ENCODE measurements at places on chromosomes 13 and 19.

DNA sequence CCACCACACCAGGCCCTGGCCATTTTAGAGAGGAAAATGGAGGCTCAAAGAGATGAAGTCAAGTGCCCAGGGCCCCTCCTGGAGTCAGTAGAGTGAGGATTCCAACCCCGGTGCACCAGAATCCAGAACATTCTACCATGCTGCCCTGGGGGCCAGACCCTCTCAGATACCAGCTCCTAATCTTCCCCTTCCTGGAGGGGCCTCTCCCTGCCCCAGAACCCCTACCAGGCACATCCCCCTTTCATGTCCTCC, 11.1 kb downstream of the CAPN12 start:
- DNase-seq, result no peak

DNA sequence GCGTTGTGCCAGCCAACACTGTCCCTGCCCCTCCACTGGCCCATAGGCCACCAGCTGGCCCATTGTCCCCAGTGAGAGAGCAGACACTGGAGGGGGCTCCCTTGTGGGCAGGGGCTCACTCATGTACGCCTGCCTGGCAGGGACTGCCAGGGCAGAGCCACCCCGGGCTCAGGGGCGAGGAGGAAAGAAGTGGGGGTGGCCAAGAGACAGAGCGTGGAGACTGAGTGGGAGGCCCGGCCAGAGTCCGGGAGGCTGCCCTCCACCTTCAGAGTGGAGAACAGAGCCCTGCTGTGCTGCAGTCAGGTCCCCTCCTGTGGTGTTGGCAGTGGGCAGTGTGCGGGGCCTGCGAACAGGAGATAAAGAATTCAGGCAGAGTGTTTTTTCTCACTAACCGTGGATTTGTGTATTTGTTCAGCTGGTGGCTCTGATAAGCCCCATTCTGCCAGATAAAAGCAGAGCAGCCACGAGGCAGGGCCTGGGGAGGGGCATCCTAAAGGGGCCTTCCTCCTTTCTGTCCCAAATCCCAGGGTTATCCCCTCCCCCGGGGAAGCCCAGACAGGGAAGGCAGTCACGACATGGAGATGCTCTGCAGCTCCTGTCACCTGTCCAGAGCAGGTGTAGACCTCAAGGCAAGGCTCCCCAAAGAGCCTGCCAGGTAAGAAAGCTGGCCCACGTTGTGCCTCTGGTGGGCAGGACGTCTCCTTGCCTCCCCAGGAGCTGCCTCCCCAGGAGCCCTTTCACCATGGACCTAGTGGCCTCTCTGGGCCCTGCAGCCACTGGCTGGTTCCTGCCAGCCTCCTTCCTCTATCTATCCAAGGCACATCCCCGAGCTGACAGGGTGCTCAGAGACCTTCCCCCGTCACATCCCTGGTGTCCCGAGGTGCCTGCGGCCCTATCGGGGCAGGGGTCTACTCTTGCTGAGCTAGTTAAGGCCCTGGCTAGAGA, 33.0 kb downstream of the LYL1 start:
- DNase-seq, result peak; percentile 99

DNA sequence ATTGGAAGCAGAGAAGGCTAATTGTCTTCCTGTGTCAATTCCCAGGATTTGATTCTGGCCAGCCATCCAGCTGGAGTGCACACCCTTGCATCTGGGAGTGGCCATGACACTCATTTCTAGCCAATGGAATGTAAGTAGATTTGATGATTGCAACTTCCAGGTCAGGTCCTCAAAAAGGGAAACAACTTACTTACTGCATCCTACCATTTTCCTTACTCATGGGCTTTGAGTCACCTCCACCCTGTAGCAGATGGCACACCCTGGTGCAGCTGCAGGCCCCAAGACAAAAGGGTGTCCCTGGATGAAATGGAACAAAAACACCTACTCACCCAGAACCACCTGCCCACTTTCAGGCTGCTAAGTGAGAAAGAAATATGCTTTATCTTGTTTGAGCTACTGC, 27.3 kb upstream of the MPHOSPH8 start:
- DNase-seq, result peak; percentile 15

GRCh38 chr13:90032841-90033493, 1314.5 kb upstream of the MIR17HG start:
- no peak for DNase-seq

- DNase-seq, result peak; percentile 83
These were observed 2.5 kb upstream of the S1PR4 start for GRCh38 chr19:3175781-3176714.

GRCh38 chr13:105890509-105890908, 645.0 kb downstream of the EFNB2 start:
- no peak for DNase-seq

DNA sequence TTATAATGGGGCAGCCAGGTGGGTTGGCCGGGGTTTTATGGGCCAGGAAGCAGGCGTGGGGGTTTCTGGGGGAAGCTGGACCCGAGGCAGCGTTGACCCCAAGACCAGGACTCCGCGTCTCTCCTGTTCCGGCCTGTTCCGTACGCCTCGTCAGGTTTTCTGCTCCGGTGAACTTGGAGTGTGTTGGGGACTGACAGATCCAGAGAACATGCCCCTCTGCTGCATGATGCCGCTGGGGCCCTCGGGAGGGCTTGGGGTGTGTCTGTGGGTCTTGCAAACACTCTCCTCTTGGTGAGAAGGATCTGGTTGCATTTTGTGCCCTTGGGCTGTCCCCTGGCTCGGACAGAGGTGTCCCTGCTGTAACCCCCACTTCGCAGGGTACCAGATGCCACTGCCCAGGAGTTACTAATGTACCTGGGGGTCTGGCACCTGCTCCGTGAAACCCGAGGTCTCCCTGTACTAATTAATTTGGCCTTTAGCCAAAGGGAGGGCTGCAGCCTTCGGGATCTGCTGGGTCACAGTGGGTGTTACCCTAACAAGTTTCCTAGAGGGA, 15.6 kb downstream of the KDM4B start:
- DNase-seq, result no peak

DNA sequence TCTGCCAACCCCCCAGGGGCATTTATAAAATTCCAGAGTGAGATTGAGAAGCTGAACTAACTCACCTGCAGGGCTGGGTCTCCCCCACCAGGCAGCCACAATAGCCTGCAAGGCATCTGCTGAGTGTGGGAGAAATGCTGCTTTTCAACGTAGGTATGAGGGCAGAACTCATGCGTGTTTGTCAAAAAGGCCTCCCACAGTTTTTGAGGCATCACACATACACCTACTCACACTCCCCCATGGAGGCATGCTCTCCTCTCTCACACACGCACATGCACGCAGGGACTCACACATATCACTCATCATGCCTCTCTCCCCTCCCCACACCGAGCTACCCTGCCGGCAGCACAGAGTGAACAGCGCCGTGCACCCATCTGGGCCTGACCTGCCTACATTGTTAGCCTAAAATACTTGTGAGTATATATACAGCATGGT, 390.5 kb downstream of the FGF9 start:
- no peak for DNase-seq

GRCh38 chr19:53086949-53087348, 16.3 kb downstream of the ZNF160 start:
- no peak for DNase-seq

DNA sequence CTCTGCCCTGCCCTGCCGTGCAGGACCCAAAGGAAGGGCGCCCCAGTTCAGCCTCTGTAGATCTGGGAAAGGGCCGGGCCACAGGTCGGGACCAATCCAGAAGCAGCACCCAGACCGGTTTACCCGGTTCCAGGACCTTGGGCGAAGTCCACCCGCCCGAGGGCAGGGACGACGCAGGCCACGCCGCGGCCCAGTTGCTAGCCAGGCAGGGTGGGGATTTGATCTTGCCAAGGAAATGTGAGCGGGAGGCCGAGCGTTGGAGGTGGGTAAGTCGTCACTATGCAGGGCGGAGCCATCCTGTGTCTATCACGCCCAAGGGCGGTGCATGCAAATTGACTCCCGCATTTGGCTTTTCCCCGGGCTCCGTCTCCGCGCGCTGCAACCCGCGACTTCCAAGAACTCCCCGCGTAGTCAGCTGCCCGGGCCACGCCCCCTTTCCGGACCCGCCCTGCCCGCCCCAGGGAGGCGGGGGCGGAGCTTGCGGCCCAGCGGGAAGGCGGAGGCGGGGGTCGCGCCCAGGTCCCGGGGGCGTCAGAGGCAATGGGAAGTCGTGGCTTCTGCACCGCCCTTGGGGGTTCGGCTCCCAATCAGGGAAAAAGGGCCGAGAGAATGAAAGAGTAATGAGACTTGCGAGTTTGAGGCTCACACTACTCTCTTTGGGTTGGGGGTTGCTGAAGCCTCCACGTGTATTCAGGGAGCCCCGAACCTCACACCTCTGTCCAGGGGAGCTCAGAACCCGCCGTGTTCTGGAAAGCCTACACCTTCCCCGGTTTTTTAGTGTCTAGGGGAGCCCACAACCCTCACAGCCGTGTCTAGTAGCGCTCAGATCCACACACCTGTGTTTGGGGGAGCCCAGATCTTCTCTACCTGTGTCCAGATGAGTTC, 12.8 kb downstream of the IER2 start:
- peak; percentile 99 for DNase-seq

DNA sequence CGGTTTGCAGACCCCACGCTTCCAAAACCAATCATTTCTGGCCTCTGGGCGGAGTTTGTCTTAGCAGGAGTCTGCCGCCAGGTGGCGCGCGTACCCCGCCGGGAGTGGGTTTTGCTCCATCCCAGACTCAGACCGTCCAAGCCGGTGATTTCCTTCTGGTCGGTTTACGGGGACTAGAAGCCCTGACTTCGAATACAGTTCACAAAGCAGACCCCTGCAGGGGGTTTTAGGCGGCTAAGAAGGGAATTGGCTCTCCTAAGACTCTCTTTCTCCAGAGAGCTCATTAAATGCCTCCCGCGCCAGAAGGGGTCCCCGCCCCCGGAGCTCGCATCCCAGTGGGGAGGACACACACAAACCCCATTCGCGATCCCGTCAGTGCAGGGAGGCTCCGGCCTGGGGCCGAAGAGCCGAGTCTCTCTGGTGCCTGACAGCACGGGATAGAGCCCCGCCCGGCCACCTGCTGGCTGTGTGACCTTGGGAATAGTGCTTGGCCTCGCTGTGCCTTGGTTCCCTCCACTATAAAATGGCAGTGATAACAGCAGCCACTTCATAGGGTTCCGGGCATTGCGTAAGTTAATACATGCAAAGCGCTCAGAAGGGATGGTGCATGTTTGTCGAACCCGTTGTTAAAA, 8.6 kb upstream of the NUP62 start:
- peak; percentile 71 for DNase-seq

DNA sequence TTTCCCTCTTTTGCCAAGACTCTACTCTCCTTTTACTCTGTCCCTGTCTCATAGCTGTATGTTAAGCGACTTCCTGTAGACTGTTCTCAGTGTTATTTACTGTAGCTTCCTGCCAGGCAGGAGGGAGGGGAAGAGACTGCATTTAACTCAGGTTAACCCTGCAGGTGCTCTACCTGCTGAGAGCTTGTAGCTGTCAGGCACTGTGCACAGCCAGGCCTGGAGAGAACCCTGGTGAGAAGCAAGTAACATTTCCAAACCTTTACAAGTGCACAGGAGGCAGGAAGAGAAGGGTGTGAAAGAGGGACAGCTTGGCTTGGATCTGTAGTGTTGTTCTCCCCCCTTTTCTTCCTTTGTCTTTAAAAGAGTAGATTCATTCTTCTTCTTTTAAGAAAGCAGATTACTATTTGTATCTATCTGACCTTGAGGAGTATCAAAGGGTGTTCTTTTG, 167.1 kb downstream of the LMO7 start:
- no peak for DNase-seq

- no peak for DNase-seq
These were observed 158.6 kb downstream of the ZNF536 start for GRCh38 chr19:30530751-30531150.

GRCh38 chr19:45322311-45322710, 364 bp downstream of the CKM start:
- DNase-seq, result no peak

DNA sequence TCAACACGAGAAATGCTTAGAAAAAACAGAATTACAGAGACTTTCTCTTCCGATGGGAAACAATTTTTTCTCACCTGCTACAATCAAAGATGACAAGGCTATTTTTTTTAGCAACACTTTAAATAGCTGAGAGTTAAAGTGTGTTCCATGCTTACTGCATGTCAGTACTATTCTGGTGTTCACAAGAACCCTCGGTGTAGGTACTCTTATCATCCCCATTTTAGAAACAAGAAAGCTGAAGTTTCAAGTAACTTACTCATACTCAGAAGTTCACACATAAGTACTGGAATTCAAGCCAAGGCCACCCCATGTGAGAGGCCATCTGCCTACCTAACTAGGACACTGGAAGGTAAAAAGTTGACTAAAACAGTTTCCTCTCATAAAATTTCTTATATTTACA, 9.0 kb upstream of the TNFRSF19 start:
- no peak for DNase-seq

DNA sequence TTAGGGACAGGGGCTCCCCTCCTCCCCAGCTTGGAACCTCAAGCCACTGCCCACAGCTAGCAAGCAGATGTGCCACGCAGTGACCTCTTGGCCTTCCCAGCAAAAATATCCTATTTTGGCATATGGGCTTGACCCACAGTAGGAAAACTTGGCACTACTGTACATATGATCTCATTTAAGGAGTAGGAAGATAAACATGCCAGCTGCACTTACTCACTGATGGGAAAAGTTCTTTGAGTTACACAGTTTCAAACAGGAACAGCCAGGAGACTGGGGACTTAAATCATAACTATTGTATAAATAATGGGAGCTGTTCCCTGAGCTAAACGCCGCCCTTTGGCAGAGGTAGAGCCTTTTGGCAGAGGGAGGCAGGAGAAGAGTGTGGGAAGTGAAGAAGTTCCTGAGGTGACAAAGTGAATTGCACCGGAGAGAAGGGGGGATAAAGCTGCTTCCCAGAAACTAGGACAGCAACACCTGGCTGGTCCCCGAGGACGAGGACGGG, 6.1 kb downstream of the SACS start:
- no peak for DNase-seq

GRCh38 chr19:31285744-31286143, 63.5 kb downstream of the TSHZ3 start:
- DNase-seq, result no peak

DNA sequence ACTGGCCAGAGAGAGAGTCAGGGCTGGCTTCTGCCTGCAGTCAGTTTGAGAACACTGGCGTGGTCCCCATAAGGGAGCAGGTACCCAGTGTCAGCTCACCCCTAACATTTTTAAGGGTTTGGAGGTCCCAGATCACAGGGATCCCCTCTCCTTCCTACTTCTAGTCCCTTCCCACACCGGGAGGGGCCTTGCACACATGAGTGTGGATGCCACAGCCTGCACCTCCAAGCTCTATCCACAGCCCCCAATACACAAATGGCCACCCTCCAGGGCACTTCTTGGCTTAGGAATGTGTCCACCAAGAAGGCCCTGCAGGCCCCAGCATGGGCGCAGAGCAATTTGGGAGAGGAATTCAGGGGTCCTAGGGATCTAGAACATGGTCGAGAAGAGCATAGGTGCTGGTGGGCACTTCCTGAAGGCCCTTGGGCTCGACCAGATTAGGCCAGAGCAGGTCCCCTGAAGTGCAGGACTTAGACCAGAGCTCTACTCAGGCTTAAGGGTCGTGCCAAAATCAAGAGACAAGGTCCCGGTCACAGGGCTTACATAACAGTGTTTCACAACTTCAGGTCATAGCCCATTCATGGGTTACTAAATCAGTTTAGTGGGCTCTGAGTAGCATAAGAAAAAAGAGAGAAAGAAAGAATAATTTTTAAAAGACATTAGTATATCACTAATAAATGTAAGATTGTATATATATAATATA, 16.0 kb downstream of the FXYD5 start:
- no peak for DNase-seq

GRCh38 chr13:26486550-26486949, 70.9 kb upstream of the WASF3 start:
- DNase-seq, result no peak

Measured in hematopoietic multipotent progenitor cell treated with erythropoietin and hydrocortisone succinate and interleukin-3 and kit ligand, for 8 days (in vitro differentiated cells).